Stimulated activated CD4-positive, alpha-beta T cell treated with anti-CD3 and anti-CD28 coated beads, Interleukin-15, amount 100 ng/mL, for 1 hour (primary cell): ENCODE measurements at places on chromosomes 5 and 9.

DNA sequence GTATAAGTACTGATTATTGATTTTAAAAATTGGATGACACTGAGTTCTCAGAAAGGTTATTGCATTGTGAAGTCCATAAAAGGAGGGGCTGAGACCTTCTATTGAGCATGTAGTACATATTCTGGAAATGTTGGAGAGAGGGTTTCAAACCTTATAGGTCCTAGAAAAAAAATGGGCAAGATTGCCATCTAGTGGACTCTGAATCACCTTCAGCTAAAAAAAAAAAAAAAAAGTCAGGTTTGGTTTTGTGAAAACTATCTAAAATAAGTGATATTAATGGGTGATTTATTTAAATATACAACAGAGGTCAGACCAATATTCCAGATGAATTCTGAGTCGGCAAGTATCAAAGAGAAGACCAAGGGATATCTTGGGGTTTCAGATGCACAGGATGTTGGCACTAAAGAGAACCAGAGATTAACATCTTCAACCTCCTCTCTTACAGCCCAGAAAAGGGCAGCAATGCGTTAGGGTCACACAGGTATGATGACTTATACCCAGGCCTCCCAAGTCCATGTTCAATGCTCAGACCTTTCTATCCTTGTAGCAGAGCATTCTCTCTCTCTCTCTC lies 109.8 kb upstream of the NMUR2 start:
- DNase-seq, result no peak

- DNase-seq, result no peak
These were observed 427.8 kb upstream of the C9orf72 start for GRCh38 chr9:28001096-28001495.

GRCh38 chr9:114187827-114188226 lies 32.5 kb downstream of the COL27A1 start:
- no peak for DNase-seq

DNA sequence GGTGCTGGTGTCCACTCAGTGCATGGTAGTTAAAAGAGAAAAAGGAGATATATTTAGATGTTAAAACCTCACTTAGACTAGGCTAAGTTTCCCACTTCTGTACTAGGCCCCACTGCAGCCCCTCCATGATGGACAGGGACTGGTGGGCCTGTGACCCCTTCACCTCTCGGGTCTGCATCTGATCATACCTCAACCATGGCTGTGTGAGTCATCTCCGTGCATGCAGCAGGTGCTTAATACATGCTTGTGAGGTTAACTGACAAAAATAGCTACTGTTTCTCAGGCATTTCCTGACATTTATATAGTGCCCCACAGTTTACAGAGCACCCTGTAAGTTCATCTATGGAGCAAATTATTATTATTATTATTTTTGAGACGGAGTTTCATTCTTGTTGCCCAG lies 8.4 kb upstream of the URM1 start:
- DNase-seq, result no peak

DNA sequence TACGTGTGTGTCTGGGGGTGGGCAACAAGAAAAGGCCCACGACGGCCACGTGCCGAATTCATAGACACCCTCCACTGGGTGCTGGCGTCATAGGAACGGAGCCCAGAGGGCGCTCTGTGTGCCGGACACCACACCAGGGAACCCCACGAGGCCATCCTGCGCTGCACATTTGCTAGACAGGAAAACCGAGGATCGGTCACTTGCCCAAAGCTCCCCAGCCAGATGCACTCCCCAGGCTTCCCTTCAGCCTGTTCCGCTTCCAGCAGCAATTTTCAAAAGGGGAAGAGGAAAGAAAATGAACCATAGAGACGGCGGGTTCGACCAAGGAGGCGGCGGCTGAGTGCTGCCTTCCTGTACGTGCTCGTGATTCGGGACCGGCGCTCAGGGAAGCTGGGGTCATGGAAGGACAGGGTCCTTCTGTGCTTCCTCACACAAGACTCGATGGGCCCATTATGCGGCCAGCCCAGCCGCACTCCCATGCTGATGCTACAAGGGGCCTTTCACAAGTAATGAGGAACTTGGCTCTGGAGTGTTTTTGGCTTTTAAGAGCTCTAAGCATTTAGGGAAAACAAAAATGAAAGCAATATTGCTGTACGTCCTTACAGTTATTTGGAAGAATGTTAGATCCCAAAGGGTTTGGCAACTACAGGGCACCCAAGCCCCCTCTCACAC lies 124.6 kb upstream of the SARDH start:
- no peak for DNase-seq

DNA sequence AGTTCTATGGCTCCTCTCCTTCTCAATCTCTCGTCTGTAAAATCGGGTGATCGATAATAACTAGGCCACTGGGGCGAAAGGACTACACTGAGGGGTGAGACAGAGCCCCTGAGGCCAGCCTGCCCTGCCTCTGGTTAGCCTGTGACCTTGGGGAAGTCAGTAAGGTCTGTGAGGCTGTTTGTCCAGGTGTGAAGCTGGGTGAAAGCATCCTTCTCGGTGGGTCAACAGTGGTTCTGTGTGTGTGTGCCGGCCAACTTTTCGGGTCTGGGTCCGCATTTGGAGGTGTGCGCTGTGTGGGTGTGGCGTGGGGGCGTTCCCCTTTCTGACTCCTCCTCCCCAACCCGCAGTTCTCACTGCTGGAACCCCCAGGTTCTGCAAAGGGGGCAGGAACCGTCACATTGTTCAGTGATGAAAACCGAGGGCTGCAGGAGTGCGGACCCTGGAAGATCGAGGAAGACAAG lies 5.0 kb upstream of the RNF44 start:
- peak; percentile 57 for DNase-seq

DNA sequence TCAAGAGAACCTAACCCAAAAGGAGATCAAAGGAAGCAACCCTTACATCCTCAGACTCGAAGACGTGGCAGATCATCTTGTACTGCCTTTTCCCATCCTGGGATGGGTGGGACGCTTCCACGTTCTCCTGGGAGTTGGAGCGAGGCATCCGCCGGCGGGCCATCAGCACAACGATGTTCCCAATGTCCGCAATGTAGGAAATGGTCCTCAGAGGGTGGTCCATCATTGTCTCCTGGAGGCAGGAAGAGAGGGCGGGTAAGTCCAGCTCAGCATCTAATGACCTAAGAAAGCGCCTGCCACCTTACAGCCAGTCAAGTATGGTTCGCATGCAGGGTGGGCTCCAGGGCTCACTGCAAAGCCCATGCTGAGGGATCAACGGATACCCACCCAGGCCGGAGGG lies 131.2 kb downstream of the ENTREP1 start:
- DNase-seq, result no peak

GRCh38 chr9:93125331-93125894 lies 8.6 kb downstream of the NINJ1 start:
- DNase-seq, result no peak

- DNase-seq, result no peak
These were observed 76.3 kb downstream of the SCAI start for GRCh38 chr9:125066839-125067619.
